Activated effector memory CD4-positive, alpha-beta T cell treated with Interleukin-2 at 50 U/mL for 16 hours (primary cell): ENCODE measurements at places on chromosomes 2 and 18.

DNA sequence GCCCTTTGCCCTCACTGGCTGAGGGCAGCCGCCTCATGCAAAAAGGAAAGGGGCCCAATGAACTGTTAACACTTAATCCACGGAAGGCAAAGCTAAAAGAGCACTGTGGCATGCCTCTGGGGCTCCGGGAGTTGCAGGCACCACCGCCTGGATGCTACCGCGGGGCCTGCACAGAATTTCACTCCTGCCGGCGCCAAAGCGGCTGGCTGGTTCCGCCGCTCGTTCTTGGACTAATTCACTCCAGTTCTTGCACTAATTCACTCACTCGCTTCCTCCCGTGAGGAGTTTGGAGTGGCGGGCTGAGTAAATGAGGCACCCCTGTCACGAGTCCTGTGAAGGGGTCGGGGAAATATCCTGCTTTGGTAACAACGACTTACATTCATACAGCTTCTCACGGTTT lies 14.0 kb upstream of the MAPK4 start:
- DNase-seq: no peak

GRCh38 chr18:61154866-61155265 lies 178.4 kb upstream of the CDH20 start:
- no peak for DNase-seq

- no peak for DNase-seq
Measured at GRCh38 chr2:223418131-223418530, 184.0 kb downstream of the SCG2 start.

DNA sequence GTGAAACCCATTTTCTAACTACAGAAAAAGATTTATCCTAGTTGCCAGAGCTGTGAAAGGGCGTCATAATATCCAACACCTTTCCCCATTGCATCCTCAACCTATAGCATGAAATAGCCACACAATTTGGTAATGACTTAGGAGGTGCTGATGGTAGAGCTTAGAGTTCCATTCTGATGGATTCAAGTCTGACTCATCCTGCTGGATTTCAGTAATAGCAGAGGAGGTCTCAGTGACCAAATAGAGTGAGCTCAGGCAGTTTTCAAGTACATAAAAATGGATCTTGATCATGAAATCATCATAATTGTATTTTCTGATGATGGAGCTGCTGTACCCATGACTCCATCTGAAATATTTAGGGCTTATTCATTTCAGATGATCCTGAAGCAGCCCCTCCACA lies 270.7 kb upstream of the KLHL29 start:
- no peak for DNase-seq

- no peak for DNase-seq
Measured at GRCh38 chr2:127906206-127906926, 20.6 kb upstream of the AMMECR1L start.

DNA sequence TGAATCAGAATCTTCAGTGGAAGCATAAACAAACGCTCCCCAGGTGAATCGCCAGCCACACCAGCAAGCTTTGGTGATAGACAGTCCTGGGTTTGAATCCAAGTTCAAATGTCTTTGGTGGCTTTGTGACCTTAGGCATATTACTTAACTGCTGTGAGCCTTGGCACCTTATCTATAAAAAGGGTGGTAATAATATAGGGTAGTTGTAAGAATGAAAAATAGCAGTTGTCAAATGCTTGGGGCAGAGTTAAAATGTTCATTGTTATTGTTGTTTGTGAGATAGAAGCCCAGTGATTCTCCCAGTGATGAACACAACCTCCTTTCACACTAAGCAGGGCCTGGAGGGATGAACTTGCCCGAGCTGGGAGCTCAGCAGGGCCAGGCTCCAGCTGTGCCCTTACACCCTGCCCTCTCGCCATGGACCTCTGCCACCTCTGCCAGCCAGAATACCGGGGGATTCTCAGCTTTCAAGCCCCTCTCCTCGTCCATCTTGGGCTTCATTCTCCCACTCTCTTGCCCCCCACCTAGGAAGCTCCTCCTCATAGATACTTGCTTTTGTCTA lies 6.1 kb upstream of the TMBIM1 start:
- DNase-seq: no peak

DNA sequence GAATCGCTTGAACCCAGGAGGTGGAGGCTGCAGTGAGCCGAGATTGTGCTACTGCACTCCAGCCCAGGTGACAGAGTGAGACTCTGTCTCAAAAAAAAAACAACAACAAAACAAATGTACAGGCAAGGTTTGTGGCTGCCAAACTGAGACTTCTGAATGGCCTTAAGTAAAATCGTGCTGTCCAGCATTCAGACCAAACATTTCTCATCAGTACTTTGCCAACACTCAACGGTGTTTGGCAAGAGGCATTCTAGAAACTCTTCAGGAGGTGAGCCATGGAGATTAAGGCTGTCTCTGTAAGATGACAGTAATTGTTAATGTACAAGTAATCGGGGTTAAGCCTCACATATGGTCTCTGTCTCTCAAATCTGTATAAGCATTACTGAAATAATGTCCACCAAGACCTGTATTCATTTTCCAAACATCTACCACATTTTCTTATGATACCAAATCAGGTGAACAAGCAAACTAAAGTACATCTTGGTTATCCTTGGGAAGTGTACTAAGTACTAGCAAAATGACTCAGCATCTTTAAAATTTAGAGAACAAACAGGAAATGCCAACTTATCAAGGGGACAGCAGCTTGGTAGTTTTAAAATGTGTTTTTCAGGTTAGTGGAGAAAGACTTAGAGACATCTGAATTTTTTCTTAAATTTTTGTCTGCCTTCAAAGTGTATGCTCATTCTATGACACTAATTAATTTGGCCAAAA lies 29.3 kb downstream of the SERPINE2 start:
- no peak for DNase-seq

- no peak for DNase-seq
Measured at GRCh38 chr2:15942711-15943345, 2.5 kb downstream of the MYCN start.

DNA sequence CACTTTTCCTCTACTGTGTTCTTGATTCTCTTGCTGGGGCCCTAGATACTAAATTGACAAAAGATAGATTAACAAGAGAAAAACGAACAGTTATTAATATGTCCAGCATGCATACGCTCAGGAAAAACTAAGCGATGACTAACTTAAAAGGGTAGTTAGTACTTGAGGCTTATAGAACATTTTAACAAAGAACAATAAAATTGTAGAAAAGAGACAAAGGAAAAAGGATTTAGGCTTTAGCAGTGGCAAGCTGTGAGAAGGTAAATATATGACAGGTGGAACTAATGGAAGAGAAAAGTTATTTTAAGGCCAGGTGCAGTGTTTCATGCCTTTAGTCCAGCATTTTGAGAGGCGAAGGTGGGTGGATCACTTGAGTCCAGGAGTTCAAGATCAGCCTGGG lies 75.6 kb downstream of the MRO start:
- no peak for DNase-seq

DNA sequence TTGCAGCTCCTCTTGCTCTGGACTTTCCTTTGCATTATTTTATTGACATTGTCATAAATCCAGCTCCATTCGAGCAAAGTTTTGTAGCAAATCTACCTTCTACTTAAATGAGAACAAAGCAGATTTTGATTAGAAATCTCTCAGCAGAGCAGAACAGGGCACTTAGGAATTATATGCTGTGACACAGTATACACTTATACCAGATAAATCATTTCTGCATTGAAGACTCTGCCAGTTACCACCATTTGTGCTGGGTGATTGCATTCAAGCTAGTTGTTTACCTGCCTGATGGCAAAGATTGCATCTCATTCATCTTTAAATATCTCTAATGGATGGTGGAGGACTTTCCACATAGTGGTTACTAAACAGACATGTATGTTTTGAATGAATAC lies 441.7 kb upstream of the HNMT start:
- no peak for DNase-seq

DNA sequence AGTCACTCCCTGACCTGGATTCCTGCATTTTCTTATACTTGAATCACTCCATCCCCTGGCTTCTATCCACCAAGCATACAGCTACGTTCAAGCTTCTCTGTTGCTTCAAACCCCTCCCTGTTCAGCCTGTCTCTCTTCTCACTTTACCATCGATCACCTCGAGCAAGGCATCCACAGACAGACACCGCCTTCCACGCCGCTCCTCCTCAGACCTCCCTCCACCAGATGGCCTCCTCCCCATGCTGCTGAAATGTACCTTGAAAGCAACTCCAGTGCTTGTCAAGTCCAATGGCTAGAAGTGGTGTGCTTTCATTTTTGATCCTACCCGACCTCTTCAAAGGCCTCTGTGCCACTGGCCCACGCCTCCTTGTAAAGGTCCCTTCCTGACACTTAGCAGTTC lies 131.3 kb upstream of the ACAA2 start:
- no peak for DNase-seq

- DNase-seq: no peak
Measured at GRCh38 chr2:48346124-48346536, 183.8 kb upstream of the STON1 start.

- no peak for DNase-seq
Measured at GRCh38 chr2:220904015-220904414, 668.1 kb downstream of the EPHA4 start.

GRCh38 chr2:18062892-18063291 lies 184.4 kb downstream of the KCNS3 start:
- DNase-seq: no peak

DNA sequence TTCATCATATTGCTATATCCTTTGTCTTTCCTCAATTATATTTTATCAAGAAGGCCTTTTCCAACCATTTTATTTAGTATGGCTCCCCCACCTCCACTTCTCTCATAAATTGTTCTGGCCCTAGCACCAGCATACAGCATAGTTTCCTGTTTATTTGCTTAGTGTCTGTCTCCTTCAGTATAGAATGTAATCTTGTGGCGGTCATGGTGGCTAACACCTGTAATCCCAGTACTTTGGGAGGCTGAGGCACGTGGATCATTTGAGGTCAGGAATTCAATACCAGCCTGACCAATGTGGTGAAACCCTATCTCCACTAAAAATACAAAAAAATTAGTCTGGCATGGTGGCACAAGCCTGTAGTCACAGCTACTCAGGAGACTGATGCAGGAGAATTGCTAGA lies 39.6 kb upstream of the CLASP1 start:
- DNase-seq: no peak

- no peak for DNase-seq
Measured at GRCh38 chr2:1766851-1767811, 22.8 kb upstream of the PXDN start.

- no peak for DNase-seq
Measured at GRCh38 chr2:39660612-39661236, 5.0 kb upstream of the TMEM178A start.

- no peak for DNase-seq
Measured at GRCh38 chr2:176817061-176817565, 395.5 kb upstream of the HNRNPA3 start.

GRCh38 chr2:64675860-64676259 lies 22.1 kb upstream of the SERTAD2 start:
- DNase-seq: no peak

DNA sequence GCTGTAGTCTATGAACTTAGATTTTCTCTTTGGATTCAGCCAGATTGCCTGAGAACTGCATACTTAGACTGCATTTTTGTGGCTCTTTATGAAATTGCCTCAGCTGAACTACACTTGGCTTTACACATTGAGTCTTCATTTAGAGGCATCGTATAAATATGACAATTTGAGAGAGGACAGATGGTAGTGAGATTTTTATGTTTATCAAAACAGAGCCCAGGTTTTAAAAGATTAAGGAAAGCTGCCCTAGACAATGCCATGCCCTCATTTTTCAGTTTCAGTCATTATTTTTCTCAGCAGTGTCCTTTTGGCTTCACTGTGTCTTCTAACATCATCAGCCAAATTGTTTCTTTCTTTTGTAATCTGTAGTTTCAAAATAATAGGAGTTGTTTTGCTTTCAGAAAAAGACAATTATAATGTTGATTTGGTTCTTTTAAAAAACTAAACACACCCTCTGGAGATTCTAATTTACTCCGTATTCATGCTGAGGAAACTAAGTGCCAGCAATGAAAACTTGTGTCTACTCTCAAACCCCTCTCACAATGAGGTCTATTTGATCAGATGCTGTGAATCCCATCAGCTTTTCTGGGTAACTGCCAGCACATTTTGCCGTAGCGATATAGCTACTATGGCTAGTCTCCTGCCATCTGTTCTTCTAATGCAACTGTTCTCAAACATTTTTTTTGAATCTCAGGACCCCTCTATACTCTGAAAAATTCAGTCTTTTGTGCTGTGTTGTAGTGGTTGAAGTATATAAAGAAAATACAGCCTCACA lies 46.2 kb downstream of the TWSG1 start:
- DNase-seq: no peak

DNA sequence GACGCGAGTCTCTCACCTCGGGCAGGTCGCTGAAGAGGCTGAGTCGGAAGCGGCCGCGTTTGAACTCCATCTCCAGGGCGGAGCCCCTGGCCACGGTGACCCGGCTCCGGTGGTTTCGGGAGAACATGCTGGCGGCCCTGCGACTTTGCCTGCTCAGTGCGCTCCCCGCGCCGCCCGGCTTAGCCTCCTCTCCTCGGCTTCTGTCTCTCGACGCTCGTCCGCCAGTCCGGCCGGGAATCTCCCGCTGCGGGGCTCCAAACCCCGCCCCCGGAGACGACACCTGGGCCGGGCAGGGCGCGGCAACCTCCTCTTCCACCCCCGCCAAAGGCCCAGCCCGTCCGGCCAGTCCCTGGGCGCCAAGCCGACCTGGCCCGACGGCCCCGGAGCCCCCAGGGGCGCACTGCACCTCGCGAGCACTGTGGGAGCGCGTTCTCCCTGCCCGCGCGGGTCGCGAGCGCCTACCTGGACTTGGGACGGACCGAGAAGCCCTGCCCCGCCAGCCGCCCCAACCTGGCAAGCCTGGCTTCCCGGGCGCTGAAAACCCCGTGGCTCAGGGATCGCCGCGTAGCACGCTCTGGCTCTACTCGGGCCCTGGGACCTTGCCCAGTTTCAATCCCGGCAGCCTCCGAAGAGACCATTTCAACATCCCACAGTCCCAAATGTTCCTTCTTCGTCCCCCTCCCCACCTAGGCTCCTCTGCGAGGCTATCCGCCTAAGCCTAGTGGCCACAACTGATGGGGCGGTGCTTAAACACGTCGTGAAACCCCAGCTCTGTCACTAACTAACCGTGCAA lies at the start of gene RTKN:
Gene RTKN, minus strand, starts transcription at position 248 of the 793 bp plus-strand sequence. Its CDS starts 121 bp downstream, at position 127.
- no peak for DNase-seq

- DNase-seq: no peak
Measured at GRCh38 chr18:3903337-3903736, 453.4 kb downstream of the TGIF1 start.

GRCh38 chr2:125526093-125526492 lies 1129.9 kb upstream of the GYPC start:
- no peak for DNase-seq

DNA sequence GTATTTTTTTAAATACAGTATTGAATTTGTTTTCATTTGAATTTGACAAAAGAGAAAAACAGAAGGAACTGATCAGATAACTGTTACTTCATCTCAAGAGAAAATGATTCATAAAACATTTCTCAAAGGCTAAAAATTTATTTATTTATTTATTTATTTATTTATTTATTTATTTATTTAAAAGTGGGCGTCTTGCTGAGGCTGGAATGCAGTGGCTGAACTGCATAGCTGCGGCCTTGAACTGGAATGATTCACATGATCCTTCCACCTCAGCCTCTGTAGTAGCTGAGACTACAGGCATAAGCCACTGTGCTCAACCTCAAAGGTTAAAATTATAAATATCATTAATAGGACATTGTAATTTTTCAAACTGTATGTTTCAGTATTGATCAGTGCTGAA lies 4.5 kb upstream of the PUM2 start:
- no peak for DNase-seq

GRCh38 chr2:136236019-136236418 lies 118.1 kb upstream of the CXCR4 start:
- DNase-seq: no peak
